ENCODE measurements at places on chromosomes 2 and 18. TPM values are rescaled to one million over a fixed set of nuclear protein-coding genes. Genes with fewer than 3 reads are reported as not detected.
A peak's percentile ranks its signal among the peaks of the same experiment; 100 is the strongest.

DNA sequence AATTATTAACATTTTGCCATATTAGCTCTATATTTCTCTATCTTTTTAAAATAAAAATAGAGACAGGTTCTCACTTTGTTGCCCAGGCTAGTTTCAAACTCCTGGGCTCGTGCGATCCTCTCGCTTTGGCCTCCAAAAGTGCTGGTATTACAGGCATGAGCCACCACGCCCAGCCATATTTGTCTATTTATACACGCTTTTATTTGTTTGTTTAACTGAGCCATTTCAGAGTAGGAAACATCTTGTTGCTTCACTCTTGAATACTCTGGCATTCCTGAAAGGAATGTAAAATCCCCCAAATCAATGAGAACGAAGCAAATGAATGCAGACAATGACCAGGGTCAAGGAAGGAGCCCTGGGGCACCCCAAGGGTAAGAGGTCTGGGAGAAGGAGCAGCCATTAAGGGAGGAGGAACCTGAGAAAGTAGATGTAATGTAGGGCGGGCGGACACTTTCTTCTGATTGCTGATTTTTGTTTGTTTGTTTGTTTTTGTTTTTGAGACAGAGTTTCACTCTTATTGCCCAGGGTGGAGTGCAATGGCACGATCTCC, 31.7 kb upstream of the RAB1A start:
- no peak overlapping the region for H3K4me3 ChIP-seq
- H3K27ac ChIP-seq = no peak overlapping the region
- H3K27me3 ChIP-seq = no peaks in the 10 kb centered on the region
- H3K36me3 ChIP-seq = no peaks in the 10 kb centered on the region
- no peaks in the 10 kb centered on the region for H3K4me1 ChIP-seq
- peak; percentile 32 for DNase-seq

- peaks cover 13% of the 10 kb centered on the region for H3K36me3 ChIP-seq
- no peak for DNase-seq
- H3K4me3 ChIP-seq = no peak overlapping the region
- peaks cover 16% of the 10 kb centered on the region for H3K4me1 ChIP-seq
Measured at GRCh38 chr2:126943612-126944348, 45.1 kb downstream of the TEX51 start.

- H3K36me3 ChIP-seq = no peaks in the 10 kb centered on the region
- peaks cover 27% of the 10 kb centered on the region for H3K4me1 ChIP-seq
- no peaks in the 10 kb centered on the region for H3K27me3 ChIP-seq
- no peak overlapping the region for H3K4me3 ChIP-seq
- H3K27ac ChIP-seq = no peak overlapping the region
Measured at GRCh38 chr18:63141778-63142176, 177.8 kb downstream of the BCL2 start.

- no peaks in the 10 kb centered on the region for H3K36me3 ChIP-seq
- H3K27ac ChIP-seq = peak overlapping the region; percentile 4
- H3K4me3 ChIP-seq = no peak overlapping the region
- H3K4me1 ChIP-seq = peaks cover 68% of the 10 kb centered on the region
- no peaks in the 10 kb centered on the region for H3K27me3 ChIP-seq
Measured at GRCh38 chr2:44433895-44434294, 72.1 kb downstream of the CAMKMT start.

- H3K4me3 ChIP-seq = no peak overlapping the region
- no peaks in the 10 kb centered on the region for H3K36me3 ChIP-seq
- no peak for DNase-seq
- no peaks in the 10 kb centered on the region for H3K27me3 ChIP-seq
- H3K4me1 ChIP-seq = no peaks in the 10 kb centered on the region
Measured at GRCh38 chr2:3078684-3079083, 298.9 kb downstream of the EIPR1 start.

The SLC14A1 gene
- not detected for total RNA-seq

Measured in GM23338 (cell line).